Left ventricle myocardium inferior (tissue), 1 donor: ENCODE measurements at places on chromosomes 1 and 21.

- no peak for DNase-seq
These were observed 21.2 kb downstream of the OVGP1 start for GRCh38 chr1:111406321-111406768.

- no peak for DNase-seq
These were observed 19.9 kb downstream of the HAO2 start for GRCh38 chr1:119388450-119388849.

DNA sequence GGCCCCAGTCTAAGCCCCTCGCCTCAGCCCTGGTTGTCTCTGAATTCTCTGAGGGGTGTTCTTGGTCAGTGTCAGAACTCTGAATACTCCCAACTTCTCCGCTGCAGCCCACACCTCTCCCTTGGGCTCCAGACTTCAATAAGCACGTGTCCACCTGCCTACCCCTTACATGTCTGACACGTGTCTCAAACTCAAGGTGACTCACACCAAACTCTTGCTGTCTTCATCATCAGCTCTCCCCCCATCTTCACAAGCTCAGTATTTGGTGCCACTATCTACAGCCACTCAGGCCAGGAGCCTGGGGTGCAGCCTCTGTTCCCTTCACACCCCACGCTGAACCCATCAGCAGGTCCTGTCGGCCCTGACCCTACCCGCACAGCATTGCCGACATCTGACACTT lies 18.8 kb upstream of the UBXN10 start:
- DNase-seq = no peak

GRCh38 chr21:22211943-22212342 lies 1213.7 kb downstream of the NCAM2 start:
- no peak for DNase-seq

DNA sequence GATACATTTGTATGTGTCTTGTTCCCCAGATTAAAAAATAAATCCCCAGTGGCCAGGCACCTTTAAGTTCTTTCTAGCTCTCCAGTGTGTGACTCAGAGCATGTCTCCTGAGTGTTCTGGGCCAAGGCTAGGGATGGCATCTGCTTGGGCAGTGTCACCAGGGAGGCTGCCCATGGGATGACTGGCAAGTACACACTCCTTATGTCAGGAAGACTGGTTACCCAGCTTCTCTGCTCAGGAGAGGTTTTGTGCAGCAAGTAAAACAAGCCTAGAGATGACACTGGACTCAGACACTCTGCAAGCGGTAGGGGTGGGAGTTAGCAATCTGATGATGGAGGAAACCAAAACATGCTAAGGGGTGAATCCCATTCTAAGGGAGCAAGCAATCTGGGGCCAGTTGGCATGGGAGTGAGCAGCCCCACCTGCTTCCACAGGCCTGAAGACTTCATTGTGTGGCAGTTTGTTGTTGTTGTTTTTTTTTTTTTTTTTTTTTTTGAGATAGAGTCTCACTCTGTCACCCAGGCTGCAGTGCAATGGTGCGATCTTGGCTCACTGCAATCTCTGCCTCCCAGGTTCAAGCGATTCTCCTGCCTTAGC lies 137.1 kb downstream of the EDEM3 start:
- no peak for DNase-seq

DNA sequence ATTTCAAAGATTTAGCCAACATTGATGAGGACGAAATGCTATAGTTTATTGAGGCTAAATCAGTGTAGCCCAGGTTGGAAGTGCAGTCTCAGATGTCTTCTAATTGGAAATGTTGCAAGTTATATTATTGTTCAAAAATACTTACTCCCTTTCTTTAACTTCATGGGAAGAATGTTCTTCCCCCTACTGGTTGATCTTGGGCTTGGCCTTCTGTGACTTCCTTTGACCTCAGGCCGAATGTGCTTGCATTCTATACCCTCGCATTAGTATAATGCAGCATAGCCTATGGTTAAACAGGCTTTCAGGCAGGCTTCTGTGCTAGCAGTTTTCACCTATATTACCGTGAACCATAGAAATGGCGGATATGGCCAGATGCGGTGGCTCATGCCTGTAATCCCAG lies 77.3 kb downstream of the RPE65 start:
- no peak for DNase-seq

DNA sequence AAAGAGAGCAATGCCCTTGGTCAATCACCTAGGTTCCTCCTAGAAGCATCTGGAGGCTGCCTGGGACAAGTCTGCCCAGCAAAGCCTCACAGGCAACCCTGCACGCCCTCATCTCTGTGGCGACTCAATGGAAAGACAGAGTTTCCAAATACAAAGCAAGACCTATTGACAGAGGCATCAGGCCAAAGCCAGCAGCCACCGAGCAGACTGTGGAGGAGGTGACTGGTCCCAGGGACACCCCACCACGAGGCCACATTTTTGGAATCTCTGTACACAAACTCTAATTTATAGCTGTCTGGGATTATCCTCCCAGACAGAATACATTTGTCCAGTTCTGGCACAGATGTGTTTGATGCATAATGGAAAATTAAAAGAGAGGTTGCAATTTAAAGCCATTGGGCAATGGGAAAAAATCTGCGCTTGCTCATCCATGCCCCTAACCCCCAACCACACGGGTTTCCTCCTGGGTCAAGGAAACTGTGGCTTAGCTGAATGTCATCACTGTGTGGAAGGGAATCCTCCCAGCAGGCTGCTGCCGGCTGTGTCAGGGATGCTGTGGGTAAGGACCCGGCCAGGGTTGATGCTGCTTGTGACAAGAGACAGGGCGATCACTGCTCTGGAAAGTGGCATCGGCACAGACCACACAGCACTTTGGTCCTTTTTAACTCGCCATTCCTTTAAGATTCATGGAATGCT lies 14.3 kb downstream of the TSPAN2 start:
- DNase-seq = no peak

GRCh38 chr1:216604771-216605170 lies 118.5 kb downstream of the ESRRG start:
- no peak for DNase-seq

- DNase-seq = no peak
These were observed 303.7 kb upstream of the PLD5 start for GRCh38 chr1:242828199-242828598.

GRCh38 chr1:94401206-94401605 lies 17.0 kb upstream of the ABCD3 start:
- DNase-seq = no peak

- DNase-seq = no peak
These were observed 431.0 kb upstream of the USP24 start for GRCh38 chr1:55646181-55646580.

DNA sequence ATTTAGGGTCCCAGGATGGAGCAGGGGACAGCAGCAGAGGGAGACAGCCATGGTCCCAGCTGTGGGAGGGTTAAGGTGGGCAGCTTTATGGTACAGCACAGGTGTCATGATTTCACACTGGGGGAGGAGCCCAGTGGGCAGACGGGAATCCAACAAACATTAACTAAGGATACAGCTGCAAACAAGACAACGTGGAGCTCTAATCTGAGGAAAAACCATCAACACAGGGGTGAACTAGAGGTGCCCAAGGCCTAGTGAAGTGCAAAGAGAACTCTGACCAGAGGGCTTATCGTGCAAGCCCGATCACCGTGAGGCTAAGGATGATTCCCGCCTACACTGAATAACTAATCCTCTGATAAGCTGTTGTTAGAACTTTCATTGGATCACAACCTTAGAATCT lies 18.7 kb downstream of the ECE1 start:
- no peak for DNase-seq

- no peak for DNase-seq
These were observed 128.5 kb upstream of the KIF26B start for GRCh38 chr1:245026247-245026646.

- peak; percentile 19 for DNase-seq
These were observed 89.5 kb downstream of the STUM start for GRCh38 chr1:226638001-226638601.

- DNase-seq = no peak
These were observed 853.4 kb downstream of the NCAM2 start for GRCh38 chr21:21851657-21852056.

DNA sequence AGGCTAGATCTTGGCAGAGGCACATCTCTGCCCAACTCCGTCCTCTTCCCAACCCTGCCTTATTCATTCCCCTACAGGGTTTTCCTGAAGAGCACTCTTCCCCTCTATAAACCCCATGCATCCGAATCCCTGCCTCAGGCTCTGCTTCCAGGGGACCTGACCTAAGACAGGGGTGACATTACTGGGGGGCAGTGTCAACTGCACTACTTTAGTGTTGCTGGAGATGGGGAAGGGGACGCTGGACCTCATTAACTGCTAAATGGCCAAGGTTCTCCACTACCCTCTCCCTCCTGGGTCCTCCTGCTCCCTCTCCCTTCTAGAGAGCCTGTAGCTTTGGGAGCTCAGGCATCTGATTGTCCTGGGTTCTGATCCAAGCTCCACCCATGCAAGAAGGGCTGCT lies 126.2 kb downstream of the GRIK3 start:
- no peak for DNase-seq

GRCh38 chr1:66312271-66312990 lies 221.5 kb upstream of the SGIP1 start:
- DNase-seq = no peak

DNA sequence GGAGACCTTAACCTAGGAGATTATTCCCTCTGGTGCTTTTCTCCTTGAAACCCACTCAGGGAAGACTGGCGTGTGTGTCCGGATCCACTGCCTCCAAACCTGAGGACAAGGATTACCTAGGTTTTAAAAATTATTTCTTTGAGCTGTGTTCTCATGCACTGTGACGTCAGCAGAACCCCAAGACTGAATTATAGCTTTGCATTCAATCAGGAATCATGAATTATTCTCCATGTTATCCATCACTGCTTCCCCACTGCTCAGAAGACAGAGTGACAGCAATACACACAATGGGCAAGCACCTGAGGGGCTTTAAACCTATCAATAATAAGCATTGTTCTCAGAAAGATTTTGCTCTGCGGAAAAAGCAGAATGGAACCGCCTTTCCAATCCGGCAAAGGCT lies 253.2 kb upstream of the FOXD3 start:
- DNase-seq = no peak

DNA sequence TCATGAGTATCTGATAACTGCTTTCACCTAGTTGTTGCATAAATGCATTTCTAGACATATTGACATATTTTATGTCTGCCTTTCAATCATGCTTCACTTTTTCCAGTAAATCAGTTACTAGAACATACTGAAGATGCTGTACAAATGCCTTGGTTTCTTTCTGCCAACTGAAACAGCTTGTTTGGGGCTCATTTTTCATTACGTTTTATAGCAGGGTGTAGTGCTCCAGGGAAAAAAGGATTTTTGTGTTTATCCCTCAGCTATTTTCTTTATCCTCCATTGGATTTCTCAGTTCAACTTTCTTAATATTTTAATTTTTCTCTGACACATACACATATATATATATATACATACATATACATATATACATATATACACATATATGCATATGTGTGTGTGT lies 51.7 kb downstream of the IL23R start:
- no peak for DNase-seq

- peak; percentile 35 for DNase-seq
These were observed 24.1 kb downstream of the THRAP3 start for GRCh38 chr1:36248250-36248894.

DNA sequence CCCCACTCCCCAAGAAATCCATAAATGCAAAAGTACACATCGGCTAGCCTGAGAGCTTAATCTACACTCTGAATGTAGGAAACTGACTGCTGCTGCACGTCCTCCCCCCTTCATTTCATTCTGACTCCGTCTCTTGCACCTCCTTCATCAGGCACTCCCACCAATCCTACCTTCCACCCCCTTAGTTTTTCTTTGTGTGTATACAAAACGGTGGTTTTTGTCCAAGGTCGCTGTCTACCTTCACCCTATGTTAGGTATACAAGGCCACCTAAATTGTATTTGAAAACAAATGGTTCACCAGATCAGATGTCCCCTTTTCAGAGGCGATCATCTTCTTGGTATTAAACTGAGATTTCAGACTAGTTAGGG lies 1.9 kb downstream of the WDR26 start:
- DNase-seq = no peak

- no peak for DNase-seq
These were observed 167.0 kb downstream of the ZC3H11B start for GRCh38 chr1:219445864-219446263.

DNA sequence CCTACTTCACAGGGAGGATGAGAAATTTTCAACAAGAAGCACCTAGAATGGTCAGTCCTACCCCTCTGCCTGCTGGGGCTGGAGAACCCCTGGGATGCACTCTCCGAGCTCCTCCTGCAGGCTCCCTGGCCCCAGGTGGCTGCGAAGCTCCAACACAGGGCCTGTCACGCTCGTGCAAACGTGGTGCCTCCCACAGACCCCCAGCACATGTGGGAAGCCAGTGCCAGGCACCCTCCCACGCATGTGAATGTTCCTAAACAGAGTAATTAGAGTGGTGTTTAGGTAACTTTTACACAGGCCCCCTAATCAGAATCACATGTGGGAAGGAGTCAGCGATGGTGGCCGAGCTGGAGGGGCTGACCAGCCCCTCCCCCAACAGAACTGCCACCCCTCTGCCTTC lies 28.4 kb downstream of the GLIS1 start:
- DNase-seq = no peak

GRCh38 chr1:53459321-53460175 lies at the start of gene DMRTB1:
TSS of gene DMRTB1 (plus strand) at chr1:53459399. CDS start at chr1:53459454, 55 bp downstream.
- DNase-seq = no peak

- DNase-seq = no peak
These were observed 1093.2 kb upstream of the ADGRL4 start for GRCh38 chr1:80099713-80100112.

DNA sequence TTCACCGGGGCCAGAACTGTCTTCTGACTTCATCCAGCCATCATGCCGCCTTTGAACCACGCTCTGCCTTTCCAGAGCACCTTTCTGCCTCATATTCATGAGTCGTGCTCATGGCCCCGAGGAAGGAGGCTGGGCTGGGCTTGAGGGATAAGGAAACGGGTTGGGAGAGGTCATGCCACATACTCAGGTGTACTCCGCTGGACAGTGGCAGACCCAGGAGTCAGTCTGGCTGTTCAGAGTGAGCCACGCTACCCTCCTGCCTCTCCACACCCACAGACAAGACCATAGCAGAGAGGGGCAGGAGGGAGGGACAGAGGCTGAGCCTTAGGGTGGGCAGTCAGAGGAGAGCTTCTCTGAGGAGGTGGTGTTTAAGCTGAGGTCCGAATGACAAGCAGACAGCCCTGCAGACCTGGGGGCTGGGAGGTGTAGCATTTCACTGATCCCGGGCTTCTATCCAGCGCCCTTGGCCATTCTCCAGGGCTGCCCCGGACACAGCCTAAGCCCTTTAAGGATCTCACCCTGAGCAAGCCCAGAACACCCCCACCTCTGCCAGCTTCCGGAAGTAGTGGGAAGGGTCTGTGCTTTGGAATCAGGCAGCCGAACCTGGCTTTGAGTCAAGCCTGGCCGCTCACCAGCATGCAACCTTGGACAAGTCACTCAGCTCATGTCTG lies 102.3 kb downstream of the LACTBL1 start:
- peak; percentile 64 for DNase-seq
